Mesothelial cell of epicardium (in vitro differentiated cells): ENCODE measurements at places on chromosomes 11 and 22. TPM values are rescaled to one million over a fixed set of nuclear protein-coding genes. Genes with fewer than 3 reads are reported as not detected.

Gene FOLR2
- total RNA-seq, result not detected in 3 replicates

- no peak for DNase-seq
- H3K4me3 ChIP-seq, result no peak overlapping the region
- H3K4me1 ChIP-seq, result peaks cover 21% of the 10 kb centered on the region
Observed at GRCh38 chr22:47051441-47052071, 289.1 kb downstream of the TBC1D22A start.

- no peak for DNase-seq
- no peak overlapping the region for H3K4me3 ChIP-seq
- no peaks in the 10 kb centered on the region for H3K27me3 ChIP-seq
- H3K4me1 ChIP-seq, result peaks cover 16% of the 10 kb centered on the region
- no peak overlapping the region for H3K27ac ChIP-seq
Observed at GRCh38 chr11:83927422-83927821, 641.3 kb upstream of the CCDC90B start.

Gene TMEM191C
- total RNA-seq, result 2.0 to 4.4 TPM (median 4.2 TPM) in 3 replicates

- H3K27me3 ChIP-seq, result no peaks in the 10 kb centered on the region
- peaks cover 16% of the 10 kb centered on the region for H3K4me1 ChIP-seq
- H3K4me3 ChIP-seq, result no peak overlapping the region
- H3K27ac ChIP-seq, result no peak overlapping the region
- peaks cover 16% of the 10 kb centered on the region for H3K36me3 ChIP-seq
Observed at GRCh38 chr22:23177197-23177596, 3.1 kb upstream of the BCR start.

Gene SLC22A25
- not detected in 3 replicates for total RNA-seq

- no peak overlapping the region for H3K4me3 ChIP-seq
- no peak for DNase-seq
- no peaks in the 10 kb centered on the region for H3K4me1 ChIP-seq
- no peak overlapping the region for H3K27ac ChIP-seq
- peaks cover 8% of the 10 kb centered on the region for H3K27me3 ChIP-seq
Observed at GRCh38 chr11:112565551-112565950, 304.9 kb upstream of the PLET1 start.

DNA sequence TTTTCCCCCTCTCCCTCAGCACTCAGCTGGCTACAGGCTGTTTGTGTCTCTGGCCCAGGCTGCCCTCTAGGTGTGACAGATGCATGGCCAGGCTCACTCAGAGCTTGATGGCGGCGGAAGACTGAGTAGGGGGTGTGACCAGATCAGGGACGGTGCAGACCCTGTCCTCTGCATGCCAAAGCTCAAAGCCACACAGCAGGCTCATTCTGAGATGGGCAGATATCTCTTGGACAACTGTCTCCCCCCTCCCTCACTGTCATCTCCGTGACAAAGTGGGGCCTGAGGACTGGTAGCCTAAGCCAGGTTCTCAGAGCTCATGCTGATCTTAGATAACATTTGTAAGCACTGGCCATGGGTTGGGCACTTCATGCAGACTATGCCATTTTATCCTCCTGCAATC is 231.3 kb downstream of the DSCAML1 start:
- H3K4me3 ChIP-seq, result no peak overlapping the region
- H3K27ac ChIP-seq, result no peak overlapping the region
- no peaks in the 10 kb centered on the region for H3K4me1 ChIP-seq
- H3K27me3 ChIP-seq, result peaks cover 58% of the 10 kb centered on the region
- no peaks in the 10 kb centered on the region for H3K36me3 ChIP-seq
- DNase-seq, result no peak
